ENCODE measurements at places on chromosomes 2 and 18.

GRCh38 chr2:179692610-179693009 is 168.8 kb downstream of the ZNF385B start:
- DNase-seq = no peak

- DNase-seq = no peak
These were observed 99.7 kb downstream of the INHBB start for GRCh38 chr2:120445449-120446143.

DNA sequence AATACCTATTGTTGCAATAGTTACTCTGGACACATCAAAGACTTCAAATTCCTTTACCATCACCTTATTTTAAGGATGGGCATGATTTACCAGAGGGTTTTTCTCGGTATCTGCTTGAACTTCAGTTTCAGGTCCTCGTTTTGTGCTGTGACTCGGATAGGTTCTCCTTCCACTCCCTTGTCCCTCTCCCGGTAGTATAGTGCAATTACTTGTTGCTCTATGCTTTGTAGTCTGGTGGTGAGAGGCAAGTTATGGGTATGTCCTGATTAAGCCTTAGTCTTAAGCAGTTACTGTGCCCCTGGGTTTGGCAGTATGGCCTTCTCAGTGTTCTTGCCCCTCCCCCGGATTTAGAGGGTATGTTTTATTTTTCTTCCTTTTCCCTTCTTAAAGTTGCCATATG is 96.6 kb downstream of the RHBDD1 start:
- no peak for DNase-seq

DNA sequence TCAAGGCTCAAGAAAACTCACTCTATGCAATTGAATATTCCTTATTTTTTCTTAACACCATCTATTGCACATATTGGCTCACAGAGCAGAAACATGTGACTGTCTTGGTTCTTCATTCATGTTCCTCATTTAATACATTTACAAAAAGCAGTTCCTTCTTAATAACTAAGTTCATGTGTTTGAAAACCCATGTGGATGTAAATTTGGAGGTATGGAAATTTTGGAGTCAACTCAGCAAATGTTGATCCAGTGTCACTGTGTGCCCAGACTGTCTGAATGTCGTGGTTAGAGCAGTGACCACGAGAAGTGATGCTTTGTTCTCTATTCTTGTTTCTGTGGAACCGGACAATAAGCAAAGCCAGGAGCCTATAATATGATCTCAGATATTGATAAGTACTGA is 299.1 kb downstream of the SETBP1 start:
- DNase-seq = no peak

DNA sequence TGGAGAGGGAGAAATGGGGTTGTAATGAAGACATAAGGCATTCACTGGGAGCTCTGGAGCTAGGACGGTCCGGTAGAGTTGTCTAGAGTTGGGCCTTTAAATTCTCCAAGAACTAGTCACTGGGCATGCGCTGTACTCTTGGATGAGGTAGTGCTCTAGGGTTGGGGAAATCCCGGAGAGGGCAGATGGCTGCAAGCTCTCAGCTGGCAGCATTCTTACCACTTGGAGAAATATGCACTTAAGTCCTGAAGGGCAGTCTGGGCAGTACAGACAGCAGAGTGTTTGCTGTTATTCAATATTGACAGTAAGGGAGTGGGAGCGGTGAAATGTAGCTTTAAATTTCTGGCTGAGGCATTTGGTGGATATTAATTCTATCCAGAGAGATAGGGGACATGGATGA is 214.6 kb downstream of the RDH14 start:
- DNase-seq = no peak

GRCh38 chr18:41744421-41745030 is 210.5 kb upstream of the PIK3C3 start:
- no peak for DNase-seq

GRCh38 chr18:4888251-4889040 is 308.6 kb downstream of the AKAIN1 start:
- no peak for DNase-seq

DNA sequence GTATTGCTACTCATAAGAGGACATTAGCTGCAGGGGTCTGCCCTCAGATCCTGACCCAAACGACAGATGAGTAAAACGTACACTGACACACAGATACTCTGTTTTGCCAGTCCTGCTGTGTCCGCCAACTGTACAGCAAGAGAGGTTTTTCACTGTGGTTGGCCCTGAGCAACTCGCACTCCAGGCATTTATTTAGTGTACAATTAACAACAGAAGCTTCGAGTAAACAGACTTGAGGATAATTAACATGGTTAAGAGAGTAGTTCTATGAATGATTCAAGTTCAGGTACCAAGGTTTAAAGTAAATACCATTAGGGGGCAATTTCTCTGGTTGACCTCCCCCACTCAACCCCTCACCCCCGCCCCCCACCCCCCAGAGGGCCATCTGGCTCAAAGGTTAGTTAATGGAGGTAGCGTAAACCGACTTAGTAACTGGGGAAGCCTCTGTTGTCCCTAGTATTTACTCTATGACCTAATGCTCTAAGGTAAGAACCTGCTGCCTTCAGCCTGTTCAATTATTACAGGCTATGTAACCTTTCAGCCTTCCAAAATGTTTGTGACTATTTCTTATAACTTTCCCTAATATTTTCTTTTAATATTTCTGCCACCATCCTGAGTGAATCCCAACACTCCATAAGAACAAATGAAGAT is 103.9 kb upstream of the XIRP2 start:
- DNase-seq = no peak

- DNase-seq = no peak
These were observed 145.0 kb downstream of the NEDD4L start for GRCh38 chr18:58188996-58189395.

- DNase-seq = no peak
These were observed 27.2 kb downstream of the MARCO start for GRCh38 chr2:118968961-118969733.

DNA sequence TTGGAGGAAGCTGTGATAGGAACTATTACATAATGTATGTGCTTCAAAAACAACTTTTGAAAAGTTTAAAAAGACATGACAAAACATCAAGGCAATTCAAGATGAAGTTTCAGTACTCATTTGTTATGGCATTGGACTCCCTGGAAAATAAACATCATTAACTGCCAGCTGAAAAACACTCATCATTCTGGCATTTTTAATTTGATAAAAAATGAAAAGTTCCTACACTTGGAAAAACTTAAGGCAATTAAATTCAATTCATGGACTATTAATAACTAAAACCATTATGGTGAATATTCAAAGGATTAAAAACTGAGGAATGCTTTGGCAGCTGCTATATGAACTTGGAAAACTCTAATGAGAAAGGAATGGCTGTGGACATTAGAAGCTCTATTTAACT is 8.5 kb downstream of the TYW5 start:
- DNase-seq = no peak

- no peak for DNase-seq
These were observed 73.8 kb upstream of the THUMPD2 start for GRCh38 chr2:39852831-39853230.

GRCh38 chr2:45009303-45009927 is at the start of gene SIX2:
Gene SIX2, minus strand, starts transcription at chr2:45009452. Its CDS starts 342 bp downstream, at chr2:45009110.
- no peak for DNase-seq

DNA sequence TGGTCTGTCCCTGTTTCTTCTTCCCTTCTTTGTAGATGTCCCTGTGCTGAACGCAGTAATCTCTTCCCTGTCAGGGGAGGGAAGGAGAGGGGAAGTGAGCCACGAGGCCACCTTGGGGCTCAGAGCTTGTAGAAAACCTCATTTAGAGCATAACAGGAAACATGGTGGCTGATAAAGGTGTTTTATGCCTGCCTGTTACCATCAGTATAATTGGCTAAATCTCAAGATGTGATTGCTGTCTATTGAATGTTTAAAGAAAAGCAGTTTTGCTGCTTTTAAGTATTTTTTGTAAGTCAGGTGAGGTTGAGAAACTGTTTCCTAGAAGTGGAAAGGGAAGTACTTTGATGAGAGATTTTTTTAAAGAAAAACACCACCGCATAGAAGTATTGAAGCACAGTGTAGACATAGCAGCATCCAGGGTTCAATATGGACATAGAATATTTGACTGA is 59.7 kb upstream of the PDK1 start:
- no peak for DNase-seq

GRCh38 chr2:160432633-160433032 is 61.0 kb downstream of the RBMS1 start:
- no peak for DNase-seq

DNA sequence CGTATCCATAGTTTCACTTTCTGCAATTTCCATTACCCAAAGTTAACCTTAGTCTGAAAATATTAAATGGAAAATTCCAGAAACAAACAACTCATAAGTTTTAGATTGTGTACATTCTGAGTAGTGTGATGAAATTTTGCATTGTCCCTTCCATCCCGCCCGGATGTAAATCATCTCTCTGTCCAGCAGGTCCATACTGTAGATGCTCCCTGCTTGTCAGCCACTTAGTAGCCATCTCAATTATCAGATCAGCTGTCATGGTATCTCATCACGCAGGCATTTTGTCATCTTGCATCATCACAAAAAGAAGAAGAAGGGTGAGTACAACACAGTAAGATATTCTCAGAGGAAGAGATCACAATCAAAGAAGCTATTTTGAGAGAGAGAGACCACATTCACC is 185.0 kb upstream of the STK17B start:
- DNase-seq = no peak

GRCh38 chr18:1595195-1595594 is 690.5 kb downstream of the ADCYAP1 start:
- DNase-seq = no peak

- DNase-seq = no peak
These were observed 85.7 kb upstream of the RBBP8 start for GRCh38 chr18:22847392-22847791.

GRCh38 chr2:96413323-96413722 is 77.8 kb downstream of the NCAPH start:
- DNase-seq = no peak

DNA sequence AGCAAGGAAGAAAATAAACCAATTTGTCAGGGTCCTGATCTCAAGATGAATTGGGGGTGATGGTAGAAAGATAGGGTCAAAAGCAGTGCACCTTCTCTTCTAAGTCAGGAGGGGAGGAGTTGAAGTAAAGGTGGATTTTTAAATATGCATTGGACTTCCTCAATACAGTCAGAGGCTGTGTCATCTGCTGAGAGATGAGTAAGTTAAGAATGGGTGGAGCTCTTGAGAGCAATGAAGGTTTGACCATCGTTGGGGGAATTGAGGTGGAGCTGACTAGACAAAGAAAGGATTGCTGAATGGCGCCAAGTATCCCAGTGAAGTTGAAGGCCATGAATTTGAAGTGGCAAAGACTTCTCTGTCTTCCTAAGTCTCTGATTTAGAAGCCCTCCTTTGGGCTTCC is 18.4 kb upstream of the CPO start:
- no peak for DNase-seq

- no peak for DNase-seq
These were observed 1.7 kb upstream of the DPP4 start for GRCh38 chr2:162075689-162076132.

DNA sequence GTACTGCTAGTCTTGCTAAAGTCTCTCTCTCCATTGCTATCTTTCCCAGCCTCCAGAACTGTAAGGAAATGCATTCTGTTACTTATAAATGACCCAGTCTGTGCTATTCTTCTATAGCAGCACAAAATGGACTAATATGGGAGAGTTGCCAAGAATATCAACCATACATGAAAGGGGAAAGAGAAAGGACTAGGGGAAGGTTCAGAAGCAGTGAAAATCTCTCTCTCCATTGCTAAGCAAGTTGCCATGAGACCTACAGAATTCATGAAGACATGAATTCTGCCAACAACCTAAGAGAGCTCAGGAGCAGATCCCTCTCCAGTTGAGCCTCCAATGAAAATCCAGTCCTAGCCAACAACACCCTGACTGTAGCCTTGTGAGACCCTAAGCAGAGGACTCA is 3.6 kb upstream of the TRABD2A start:
- no peak for DNase-seq

DNA sequence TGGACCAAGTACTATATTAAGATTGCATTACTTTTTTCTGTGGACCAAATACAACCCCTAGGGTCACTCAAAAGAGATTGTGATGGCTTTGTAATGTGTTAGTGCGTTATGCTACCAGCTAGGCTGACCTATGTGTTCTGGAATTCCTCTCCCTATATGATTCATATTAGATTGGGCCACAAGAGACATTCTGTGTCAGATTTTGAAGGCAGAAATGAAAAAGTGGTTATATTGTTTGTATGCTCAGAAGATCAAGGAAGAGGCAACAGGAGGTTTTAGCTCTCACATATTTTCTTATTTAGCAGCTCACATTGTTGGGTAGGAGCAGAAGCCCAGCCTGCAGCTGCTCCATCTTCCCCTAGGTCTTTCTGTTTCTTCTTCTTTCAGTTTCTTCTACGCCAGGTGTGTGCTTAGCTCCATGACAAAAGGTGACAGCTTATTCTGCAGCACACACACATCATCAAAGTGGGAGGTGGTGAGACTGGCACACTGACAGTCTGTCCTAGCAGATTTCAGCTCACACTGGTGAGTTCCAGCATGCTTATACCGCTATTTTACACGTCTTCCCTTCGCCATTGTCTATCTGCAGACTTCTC is 156.8 kb upstream of the UBE2E3 start:
- DNase-seq = no peak

GRCh38 chr2:217636991-217637561 is 365.7 kb downstream of the TNS1 start:
- no peak for DNase-seq

- no peak for DNase-seq
These were observed 304.2 kb downstream of the CYP26B1 start for GRCh38 chr2:71843391-71843850.

- DNase-seq = no peak
These were observed 47.9 kb downstream of the CACNB4 start for GRCh38 chr2:152050915-152051314.

- DNase-seq = no peak
These were observed 56.6 kb downstream of the SP100 start for GRCh38 chr2:230472621-230473018.
